ENCODE measurements at places on chromosomes 2 and 18. TPM values are rescaled to one million over a fixed set of nuclear protein-coding genes. Genes with fewer than 3 reads are reported as not detected.

MARCO gene
- 37.7 TPM for total RNA-seq

ASB18 gene
- total RNA-seq: not detected

ANKRD30B gene
- not detected for total RNA-seq

ATAD2B gene
- total RNA-seq: 8.4 TPM

IFIH1 gene
- 11.8 TPM for total RNA-seq

KCNE4 gene
- total RNA-seq: 1.2 TPM

SYT4 gene
- not detected for total RNA-seq

GNLY gene
- total RNA-seq: 1.1 TPM

GRCh38 chr18:8602040-8602439 is 7.2 kb upstream of the RAB12 start:
- DNase-seq: no peak

- DNase-seq: peak; percentile 37
Measured at GRCh38 chr2:23293063-23293462, 91.9 kb upstream of the KLHL29 start.

DNA sequence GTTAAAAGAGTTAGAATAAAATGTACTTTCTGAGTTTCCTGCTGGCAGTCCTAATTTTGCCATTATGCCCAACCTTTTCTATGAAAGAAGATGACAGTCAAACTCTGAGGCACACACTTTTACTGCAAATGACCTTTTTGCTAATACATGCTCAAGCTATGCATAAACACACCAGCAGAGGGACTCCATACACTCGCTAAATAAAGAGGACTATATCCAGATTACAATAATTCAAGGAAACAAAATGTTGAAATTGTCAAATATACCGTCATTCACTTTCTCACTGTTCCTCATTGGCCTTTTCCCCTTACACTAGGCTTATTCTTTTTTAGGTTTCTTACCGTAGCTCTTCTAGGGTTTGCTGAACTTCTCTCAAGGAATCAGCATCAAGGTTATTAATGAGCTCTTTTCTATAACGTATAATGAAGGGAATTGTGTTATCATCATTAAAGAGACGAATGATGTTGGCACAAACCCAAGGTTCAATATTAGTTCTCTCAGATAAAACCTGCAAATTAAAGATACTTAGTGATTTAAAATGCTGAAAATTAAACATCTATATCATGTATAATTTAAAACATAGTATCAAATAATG is 25.7 kb downstream of the SRBD1 start:
- no peak for DNase-seq

GRCh38 chr2:224382973-224383555 is 18.8 kb downstream of the FAM124B start:
- peak; percentile 56 for DNase-seq

DNA sequence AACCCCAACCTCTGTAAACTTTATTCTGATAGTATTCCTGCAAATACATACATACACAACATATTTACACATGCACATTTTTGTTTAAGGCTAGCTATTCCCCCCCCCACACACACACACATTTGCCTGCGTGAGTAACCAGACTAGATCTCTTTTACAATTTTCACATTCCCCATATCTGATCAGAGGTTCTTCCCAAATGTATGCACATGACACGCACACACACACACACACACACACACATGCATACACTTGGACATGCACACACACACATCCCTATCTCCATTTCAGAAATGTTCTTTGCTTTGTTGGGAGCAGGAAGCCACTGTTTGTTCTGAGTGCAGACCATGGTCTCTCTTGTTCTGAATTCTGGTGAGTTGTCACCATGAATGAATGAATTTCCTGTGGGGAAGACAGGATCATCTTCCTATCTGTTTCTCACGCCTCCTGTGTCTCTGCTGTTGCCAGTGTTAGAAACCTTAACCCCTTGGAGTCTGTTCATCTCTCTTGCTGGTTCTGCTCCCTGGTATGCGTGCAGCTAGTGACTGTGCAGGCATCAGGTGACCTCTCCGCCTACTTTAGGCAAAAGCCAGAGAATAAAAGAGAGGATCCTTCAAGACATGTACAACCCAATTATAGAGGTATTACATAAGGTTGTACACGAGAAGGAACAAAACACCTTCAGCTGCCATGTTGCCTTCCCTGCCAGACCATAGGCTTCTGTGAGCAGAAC is 251.0 kb upstream of the RAB12 start:
- DNase-seq: no peak

GRCh38 chr18:23981369-23981980 is 33.1 kb upstream of the TTC39C start:
- no peak for DNase-seq

GRCh38 chr2:64749446-64749845 is 95.7 kb upstream of the SERTAD2 start:
- no peak for DNase-seq

DNA sequence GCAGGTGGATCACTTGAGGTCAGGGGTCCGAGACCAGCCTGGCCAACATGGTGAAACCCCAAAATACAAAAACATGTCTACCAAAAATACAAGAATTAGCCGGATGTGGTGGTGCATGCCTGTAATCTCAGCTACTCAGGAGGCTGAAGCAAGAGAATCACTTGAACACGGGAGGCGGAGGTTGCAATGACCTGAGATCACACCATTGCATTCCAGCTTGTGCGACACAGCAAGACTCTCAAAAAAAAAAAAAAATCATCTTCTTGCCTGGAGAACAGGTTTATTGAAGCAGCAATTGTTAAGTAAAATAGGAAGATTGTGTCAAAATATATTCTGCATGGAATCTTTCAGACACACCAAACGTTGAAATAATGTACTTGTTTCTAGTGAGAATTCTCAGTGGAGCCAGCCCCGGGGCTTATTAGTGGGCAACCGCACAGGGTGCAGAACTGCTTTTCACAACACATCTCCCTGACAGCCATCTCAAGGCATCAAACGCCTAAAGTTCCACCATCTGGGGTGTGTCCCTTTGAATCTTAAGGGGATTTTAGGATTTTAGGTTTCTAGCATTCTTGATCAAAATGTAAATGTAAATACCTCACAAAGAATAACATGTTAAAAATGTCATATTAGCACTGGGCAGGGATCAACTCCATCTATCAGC is 28.6 kb upstream of the PPP4R1 start:
- DNase-seq: no peak

DNA sequence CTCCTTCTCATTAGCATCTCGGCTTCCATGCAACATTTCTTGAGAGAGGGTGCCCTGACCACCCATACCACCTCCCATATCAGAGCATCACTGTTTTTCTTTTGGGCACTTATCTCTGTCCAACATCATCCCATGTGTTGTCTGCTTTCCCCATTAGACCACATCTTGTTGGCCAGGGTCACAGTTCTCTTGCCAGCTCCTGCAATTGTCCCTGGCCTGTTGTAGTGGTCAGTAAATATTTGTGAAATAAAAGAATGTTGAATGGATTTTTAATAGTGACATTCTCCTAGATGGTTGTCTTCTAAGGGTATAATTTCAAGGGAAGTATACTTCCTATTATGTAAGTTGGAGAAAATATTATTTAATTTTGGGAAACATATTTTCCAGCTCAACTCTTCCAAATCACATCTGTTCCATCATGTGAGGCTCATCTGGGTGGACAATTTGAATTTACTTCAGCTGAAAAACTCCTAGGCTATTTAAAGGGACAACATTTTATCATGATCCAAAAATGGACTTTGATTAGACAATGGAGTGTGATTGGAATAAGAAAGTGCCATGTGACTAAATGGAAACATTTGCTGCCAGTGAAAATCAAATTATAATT is 83.0 kb downstream of the MOGAT1 start:
- DNase-seq: no peak

DNA sequence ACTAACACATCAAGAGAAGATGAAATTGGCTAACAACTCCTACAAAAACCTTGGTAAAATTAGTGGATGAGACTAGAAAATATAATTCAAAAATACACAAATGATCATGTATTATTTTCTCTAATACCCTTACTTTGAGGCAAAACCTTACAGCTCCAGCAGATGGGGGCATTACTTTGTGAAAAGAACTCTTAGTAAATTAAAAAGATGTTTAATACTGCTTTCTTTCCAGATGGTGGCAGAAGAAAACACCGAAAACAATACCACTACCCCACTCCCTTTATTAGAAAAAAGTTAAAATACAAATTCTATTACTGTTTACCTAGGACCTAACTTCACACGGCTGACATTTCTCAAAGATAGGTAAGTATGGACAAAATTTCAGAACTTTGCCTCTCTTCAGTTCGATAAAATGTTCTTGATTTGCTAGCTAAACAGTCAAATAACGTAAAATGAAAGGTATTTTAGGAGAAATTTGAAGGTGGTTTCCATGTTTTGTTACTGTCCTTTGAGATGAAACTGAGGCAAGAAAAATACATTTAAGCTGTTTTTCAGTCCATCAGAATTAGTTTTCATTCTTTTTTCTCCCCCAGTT is 30.6 kb downstream of the ORC4 start:
- no peak for DNase-seq

DNA sequence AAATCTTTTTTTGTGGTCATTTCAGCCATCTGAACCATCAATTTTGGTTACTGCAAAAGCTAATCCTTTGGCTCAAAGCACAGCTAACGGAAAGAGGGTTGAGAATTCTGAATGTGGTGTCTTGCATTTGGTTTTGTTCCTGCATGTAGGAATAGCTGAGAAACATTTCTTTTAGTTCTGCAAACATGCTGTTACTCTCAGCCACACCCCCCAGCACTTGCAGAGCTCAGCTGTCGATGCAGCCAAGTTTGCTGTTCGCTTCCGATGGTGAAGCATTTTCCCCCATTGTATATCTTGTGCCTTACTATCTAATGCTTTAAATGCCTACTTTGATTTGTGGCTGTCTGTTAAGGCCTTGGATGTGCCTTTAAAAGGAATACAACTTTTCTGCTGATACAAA is 294.9 kb upstream of the FANCL start:
- DNase-seq: no peak

DNA sequence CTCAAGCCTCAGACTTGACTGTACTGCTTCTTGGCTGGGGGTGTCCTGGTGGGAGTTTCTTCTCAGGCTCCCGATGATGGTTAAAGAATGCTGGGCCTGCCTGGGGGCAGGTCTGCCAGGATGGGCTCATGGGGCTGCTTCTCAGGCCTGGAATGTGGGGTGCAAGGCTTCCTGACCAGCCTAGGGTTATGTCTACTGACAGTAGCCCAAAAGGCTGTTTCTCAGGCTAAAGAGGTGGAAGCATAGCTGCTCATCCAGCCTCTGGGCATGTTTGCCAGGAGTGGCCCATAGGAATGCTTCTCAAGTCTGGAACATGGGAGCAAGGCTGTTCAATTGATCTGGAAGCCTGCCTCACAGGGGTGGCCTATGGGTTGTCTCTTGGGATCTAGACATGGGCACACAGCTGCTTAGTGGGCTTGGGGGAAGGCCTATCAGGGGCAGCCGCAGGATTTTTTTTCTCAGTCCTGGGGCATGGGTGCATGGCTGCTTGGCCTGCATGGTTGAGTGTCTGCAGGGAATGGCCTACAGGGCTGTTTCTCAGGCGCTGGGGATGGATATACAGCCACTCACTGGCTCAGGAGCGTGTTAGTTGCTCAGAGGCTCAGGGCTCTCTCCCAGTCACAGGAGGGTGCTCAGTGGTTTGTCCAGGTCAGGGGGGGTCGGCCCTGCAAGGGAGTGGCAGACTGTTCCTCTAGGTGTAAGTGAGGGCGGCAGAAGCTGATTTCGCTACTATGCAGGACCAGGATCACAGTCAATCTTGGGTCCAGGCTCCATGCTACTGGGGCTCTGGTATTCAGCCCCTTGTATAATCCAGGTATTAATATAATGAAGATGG is 617.3 kb upstream of the REG3G start:
- no peak for DNase-seq

Data from right lobe of liver (tissue), 6 donors.